SHP77 treated with DMSO at 0.1 percent for 48 hours (cell line): ENCODE measurements at places on chromosomes 1 and 21.

GRCh38 chr1:156662005-156662799, 15.0 kb downstream of the NES start:
- DNase-seq: no peak

- DNase-seq: no peak
These were observed 92.0 kb downstream of the IER5 start for GRCh38 chr1:181180407-181181031.

GRCh38 chr1:97433824-97434177, 487.0 kb downstream of the DPYD start:
- no peak for DNase-seq

DNA sequence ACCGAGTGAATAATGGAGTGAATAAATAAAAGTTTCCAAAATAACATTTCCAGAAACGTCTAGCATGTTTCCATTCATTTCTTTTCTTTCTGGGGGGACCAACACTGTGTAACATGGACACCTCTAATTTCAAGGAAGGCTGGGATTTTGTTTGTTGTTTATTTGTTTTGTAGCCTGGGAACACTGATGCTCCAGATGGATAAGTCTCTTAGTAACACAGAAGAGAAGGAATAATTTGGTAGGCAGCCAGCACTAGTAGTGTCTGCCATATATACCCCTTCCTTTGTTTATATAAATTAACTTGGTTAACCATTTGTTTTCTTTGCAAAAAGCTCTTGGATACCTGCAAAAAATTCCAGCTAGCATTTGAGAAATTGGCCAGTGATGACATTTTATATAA, 411.4 kb upstream of the DEPDC1 start:
- no peak for DNase-seq

DNA sequence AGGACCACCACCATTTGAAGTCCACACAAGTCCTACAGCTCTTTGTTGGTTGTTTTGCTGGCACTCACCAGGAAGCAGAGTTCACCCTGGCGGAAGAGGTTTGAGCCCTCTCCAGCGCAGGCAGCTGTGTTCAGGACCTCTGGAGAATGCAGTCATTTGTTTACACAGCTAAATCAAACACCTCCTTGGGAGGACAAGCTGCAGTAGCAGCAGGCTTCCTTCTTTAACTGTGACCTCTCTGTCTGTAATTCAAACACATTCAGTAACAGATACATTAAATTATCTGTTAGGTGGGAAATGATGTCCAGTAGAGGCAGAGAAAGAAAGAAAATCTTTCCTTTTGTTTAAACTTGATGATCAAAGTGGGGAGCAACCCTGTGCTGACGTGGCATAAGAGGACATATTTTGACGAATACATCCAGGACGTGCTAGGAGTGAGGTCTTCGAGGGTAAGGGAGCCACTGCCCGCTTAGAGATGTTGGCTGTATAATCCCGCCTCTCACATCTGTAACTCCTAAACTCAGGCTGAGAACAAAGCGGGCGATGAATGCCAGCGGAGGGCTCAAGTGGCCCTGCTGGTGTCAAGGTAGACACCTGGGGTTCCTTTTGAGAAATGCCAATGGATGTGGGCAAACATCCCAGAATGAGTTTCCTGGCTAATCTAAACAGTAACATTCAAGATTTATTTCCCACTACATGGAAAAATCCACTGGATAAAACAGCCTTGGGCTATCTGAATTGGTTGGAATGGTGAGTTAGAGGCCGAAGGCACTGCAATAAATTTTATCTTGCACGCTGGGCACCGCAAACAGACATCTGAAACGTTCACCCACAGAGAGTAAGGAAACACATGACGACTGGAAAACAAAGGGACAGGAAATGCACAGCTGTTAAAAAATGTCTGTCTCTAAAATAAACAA, 51.7 kb downstream of the ABCA4 start:
- peak; percentile 83 for DNase-seq

DNA sequence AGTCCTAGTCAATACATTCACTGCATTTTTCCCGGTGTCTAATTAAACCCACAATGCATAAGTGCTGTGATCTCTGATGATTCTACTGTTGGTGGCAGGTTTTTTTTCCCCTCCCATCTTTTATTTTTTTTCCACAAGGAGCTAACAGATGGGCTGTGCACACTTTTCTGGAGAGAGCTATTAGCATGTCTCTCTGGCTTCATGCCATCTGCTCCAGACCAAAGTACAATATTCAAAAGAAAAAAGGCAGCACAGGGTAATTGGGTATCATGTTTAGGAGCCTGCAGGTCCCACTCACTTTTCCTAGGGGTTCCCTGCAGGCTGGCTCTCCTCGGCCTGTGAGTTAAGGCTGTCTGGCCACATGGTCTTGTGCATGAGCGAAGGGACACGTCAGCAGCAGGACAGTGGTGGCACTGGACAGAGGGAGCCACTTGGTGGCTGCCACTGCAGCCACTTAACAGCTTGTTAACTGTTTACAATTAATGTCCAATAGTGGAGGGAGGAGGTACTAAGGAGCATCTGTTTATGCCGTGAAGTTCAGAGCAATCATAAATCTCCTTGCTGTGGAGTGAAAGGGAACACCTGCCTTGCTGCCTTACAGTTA, 53.5 kb upstream of the C8B start:
- peak; percentile 2 for DNase-seq
